ENCODE measurements at places on chromosomes 11 and 22.

GRCh38 chr11:12164061-12165014 lies 53.9 kb downstream of the MICAL2 start:
- DNase-seq, result peak; percentile 16

DNA sequence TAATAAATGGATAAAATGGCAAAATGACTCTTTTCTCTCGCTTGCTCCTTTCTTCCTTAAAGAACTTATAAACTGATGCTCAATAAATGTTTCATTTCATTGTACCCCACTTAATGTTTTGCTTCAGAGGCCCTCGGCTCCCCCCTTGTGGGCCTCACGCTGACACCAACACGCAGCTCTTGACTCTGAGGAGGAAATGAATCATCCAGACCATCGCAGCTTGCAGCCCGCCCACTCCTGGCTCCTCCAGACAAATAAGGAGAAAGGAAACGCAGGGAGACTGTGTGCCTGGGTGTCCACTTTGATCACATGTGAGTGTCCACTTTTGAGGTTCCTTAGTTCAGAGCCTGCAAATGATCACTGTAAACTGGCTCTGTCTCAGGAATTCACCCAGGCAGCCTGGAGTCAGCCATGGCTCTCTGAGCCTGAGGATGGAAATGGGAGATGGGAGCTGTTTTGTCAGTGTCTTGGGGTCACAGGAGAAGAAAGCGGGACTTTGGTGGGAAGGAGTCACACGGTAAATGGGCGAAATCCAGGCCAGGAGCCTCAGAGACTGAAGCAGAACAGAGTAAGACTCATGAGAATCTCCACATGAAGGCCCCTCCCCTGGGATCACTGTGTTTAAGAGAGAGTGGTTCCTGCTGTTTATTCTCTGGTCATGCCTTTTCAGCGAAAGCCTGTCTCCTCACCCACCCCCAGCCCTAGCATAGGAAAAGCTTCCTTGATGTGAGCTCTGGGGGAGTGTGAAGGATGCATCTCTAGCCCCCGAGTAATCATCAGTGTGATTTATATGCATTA lies 96.5 kb downstream of the CWC15 start:
- DNase-seq, result peak; percentile 65

DNA sequence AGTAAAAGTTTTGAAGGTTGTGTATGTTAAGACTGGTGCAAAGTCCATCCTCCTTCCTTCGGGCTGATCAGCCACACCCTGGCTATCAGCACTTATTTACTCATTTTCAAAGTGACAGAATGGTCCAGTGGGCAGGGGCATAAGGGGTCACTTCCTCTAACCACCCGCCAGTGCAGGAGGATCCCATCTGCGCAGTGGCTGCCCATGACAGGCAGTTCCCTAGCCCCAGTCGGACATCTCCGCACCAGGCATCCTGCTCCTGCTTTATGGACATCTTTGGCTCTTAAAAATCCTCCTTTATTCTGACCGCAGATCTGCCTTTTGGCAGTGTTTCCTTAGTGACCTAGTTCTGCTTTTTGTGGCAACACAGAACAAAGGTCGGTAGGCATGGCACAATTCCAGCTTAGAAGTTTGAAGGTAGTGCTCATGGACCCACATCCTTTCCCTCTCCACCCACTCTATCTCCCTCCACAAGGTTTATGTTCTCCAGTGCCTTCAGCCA lies 55.9 kb downstream of the BMAL1 start:
- DNase-seq, result no peak

- DNase-seq, result no peak
These were observed 53.1 kb downstream of the ZBTB44 start for GRCh38 chr11:130261571-130261970.

DNA sequence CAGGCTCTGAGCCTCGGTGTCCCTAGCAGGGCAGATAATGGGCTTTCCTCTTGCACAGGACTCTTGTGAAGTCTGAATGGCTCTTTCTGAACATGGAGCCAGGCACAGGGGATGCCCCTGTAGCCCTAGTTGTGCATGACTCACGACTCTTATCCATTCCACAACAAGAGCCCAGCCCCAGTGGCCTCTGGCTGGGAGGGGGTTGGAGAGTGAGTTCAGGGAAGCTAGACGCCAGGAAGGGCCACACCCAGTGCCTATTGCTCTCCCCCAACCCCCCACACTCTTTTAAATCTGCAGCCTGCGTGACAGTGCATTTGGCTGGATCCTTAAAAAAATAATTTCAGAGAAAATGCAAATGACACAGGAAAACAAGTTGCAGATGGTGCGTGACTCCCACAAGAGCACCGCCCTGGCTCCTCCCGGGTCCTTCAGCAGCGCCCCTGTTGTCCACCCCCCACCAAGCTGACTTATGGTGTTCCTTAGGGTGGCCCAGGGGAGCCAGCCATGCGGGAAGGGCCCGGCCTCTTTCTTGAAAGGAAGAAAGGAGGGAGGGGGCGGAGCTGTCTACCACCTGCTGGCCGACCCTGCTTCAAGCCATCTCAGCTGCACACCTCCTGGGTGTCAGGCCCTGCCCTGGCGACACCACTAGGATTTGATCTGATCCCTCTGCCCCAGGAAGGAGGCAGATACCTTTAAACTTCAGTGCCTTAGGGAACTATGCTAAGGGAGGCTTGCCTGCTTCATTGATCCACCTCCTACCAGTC lies 74.7 kb downstream of the MN1 start:
- no peak for DNase-seq

DNA sequence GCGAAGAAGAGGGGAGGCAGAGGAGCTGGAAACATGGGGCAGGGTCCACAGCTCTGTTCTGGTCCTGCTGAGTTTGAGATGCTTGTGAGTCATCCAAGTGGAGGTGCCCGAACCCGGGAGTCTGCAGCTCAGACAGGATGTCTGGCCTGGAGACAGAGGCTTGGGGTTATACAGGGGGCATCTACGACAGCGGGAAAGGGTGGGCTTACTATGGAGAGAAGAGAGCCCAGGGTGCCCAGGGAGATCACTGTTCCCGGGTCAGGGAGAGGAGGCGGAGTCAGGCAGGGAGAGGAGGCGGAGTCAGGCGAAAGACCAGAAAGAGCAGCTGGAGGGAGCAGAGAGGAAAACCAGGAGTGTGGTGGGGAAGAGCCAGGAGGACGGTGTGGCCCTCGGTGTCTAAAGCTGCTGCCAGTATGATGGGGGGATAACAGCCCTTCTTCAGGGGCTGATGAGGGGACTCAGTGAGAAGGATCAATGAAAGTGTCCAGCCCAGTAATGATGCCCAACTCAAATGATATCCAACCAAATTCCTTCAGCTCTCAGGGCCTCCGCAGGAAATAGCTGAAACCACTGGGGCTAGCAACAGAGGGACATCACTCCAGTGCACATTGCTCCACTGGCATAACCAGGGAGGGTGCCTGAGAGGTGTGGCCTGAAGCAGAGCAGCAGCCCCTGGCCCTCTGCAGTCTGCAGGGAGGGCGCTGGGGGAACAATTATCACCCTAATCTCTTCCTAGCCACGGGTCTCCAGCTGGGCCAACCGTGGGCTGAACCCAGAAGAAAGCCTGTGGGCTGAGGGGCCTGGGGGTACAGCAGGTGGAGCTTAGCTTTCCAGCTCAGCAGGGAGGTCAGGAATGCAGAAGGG lies 2.6 kb upstream of the LTBP3 start:
- DNase-seq, result no peak

- DNase-seq, result no peak
These were observed 93.9 kb upstream of the CSNK2A3 start for GRCh38 chr11:11446967-11447366.

- no peak for DNase-seq
These were observed 820.4 kb downstream of the LUZP2 start for GRCh38 chr11:25317216-25317615.

DNA sequence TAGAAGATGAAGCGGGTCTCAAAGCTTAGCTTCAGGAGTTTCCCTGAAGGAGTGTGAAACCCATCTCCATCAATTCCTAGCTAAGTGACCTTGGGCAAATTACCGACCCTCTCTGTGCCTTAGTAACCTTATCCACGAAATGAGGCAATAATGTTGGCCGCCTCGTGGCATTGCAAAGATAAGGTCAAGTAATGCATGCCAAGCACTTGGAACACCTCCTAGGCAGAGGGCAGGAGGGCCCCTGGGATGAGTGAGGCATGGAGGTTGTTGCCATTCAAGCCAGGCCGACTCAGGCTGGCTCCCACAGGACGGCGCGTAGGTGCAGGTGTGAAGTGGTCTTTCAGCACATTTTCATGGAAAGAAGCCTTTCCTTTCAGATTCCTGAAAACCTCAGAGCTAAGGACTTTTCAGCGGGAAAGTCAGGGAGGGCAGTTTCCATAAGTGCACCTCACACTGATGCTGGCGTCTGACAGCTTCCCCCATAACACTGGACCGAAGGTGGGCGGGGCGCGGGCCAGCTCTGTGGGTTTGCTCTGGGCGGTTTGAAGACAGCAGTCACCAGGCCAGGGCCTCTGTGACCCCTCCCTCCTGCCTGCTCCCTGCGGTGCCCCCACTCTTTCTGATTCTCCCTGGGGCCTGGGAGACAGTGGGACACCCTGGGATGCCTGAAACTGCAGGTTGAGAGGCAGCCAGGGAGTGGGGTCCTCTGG lies 25.2 kb downstream of the RPS6KA4 start:
- DNase-seq, result no peak

- no peak for DNase-seq
These were observed 141.5 kb upstream of the ARHGAP42 start for GRCh38 chr11:100545556-100545955.

DNA sequence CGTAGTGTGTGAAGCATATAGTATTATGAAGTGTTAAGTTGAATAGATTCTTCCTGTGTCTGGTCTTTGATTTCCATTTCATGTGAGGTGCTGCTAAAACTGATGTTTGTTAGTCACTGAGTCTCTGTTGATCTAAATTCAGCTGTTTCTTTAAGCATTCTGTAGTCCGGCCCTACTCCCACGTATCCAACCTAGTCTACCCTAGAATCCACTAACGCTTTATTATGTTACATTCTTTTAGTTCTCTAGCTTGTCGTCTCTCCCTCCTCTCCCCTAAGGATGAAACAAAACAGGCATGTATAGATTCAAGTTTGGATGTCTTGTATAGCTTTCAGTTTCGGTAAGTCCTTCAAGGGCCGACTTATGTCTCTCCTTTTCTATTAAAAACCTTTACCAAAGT lies 4.1 kb downstream of the WEE1 start:
- DNase-seq, result no peak

All from activated T-cell treated with anti-CD3 and anti-CD28 coated beads, Interleukin-2, amount 50 U/mL, for 24 hours (primary cell).